ENCODE measurements at places on chromosomes 16 and 17.

DNA sequence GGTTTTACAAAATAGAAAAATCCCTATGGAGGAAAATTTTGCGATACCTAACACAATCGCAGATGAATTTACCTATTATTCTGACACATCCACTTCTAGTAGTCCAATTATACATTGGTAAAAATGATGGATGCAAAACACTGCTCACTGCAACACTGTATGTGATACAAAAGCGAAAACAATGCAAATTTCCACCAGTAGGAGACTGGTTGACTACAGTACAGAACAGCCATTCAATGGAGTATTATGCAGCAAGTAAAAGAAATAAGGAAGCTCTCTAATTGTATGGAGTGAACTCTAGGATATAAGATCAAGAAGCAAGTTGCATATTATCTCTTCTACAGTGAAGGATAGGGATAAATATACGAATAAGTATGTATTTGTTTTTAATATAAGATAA is 48.5 kb downstream of the SETD6 start:
- DNase-seq: no peak

DNA sequence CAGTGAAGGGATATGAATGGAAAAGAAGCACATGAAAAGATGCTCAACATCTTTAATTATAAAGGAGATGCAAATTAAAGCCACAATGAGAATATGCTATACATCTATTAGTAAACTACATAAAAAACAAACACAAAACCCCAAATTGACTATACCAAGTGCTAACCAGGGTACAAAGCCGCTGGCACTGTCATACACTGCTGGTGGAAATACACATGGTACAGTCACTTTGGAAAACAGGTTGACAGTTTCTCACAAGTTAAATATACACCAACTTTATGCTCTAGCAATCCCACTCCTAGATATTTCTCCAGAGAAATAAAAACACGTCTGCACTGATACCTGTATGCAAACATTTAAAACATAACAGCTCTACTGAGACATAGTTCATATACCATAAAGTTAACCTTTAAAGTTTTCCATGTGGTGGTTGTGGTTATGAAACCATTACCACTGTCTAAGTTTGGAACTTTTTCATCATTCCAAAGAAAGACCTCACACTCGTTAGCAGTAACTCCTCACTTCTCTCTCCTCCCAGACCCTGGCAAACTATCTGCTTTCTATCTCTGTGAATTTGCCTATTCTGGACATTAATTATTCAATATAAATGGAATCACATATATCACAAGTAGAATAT is 42.7 kb downstream of the ADGRG5 start:
- no peak for DNase-seq

DNA sequence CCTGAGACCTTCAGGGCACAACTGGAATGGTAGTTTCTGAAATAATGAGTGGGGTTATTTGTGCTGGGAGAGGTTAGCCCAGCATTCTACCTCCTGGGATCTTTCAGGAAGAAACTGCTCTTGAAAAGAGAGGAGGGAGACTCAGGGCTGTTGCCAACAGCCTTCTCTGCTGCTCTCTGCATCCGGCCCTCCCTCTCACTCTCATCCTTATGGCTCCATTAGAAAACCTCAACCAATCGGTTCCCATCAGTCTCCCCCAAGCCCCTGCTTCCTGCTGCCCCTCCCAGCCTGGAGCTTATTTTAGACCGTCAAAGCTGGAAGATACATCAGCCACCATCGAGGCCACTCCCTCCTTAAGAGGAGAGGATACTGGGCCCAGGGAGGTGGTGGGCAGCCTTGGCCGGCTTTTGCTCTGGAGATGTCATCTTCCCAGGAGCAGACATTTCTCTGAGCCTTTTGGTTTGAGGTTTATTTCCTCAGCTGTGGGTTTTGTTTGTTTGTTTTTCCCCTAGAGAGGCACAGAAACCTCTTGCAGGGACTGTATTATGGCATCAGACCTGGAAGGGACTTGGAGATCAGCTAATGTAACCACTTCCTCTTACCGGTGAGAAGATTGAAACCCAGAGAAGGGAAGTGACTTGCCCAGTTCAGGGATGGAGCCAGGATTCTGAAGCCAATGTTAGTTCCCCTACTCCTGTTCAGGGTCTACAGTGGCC is 2.7 kb downstream of the MPRIP start:
- DNase-seq: no peak

DNA sequence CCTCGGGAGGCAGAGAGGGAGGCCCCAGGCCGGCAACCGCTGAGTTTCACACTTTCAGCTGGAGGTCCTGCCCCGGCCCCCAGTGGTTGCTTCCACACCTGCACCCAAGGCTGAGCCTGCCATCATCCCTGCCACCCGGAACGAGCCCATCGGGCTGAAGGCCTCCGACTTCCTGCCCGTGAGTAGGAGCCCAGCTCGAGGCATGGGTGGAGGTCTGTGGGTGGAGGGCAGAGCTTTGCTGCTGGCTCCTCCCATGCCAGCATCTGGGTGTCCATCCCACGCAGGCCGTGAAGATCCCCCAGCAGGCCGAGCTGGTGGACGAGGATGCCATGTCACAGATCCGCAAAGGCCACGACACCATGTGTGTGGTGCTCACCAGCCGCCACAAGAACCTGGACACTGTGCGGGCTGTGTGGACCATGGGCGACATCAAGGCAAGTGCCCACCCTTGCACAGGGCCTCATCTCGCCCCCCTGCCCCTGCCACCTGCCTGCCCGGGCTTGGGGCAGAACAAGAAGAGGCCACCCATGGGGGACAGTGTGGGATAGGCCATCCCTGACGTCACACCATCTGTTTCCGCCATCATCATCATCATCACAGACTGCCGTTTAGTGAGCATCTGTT is 19.6 kb downstream of the KATNB1 start:
- no peak for DNase-seq

DNA sequence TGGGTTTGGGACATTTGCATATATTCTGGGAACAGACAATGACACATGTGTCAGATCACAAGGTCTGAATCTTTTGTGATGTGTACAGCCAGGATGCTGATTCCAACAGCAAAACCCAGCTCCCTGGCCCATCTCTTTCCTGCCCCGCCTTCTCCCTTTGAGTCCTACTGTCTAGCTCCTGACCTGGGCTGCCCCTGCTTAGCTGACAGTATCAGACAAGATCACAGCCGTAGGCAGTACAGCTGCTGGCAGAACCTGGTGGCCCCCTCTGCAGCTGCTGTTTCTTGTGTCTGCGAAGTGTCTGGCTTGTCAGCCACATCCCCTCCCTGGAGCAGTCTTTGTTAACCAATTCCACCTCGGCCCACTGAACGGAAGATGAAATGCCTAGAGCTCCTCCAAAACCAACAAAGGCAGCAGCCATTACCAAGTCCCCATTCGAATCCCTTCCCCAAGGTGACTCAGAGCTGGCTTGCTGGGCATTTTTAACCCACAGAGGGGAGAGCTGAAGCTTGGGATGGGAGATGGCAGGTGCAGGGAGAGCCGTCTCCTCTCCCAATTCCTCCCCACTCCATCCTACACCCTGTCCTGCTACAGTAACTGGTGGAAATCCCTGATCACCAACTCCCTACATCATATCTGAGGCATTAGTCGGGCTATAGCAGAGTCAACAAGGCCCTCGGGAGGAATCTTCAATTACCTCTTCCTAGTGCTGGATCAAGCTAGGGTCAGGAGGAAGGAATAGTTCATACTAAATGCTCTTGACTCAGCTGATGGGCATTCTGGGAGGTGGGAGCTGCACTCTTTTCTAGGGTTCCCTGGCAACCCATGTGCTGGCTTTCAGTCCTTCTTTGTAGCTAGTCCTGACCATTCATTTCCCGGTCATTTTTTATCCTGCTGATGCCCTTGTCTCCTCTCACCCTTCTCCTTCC is 5.8 kb downstream of the PIPOX start:
- no peak for DNase-seq

- peak; percentile 51 for DNase-seq
Measured at GRCh38 chr16:49615576-49615975, 240.3 kb downstream of the ZNF423 start.

DNA sequence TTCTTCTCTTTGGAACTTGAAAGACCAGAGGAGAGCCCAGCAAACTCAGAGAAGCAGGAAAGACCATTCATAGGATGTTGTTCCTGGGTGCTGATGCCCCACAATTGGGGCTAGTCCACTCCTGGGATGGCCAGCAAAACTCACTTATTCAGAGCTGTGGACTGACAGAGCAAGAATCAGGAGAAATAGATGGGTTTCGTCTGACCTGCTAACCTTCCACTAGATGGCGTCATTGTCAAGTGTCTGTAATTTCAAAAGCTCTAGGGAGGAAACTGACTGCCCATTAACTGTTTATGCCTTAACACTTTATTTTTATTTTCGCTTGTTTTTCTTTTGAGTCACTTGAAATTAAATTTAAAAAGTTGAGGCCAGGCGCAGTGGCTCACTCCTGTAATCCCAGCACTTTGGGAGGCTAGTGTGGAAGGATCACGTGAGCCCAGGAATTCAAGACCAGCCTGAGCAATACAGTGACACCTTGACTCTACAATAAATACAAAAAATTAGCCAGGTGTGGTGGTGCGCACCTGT is 28.7 kb upstream of the MILR1 start:
- DNase-seq: peak; percentile 66

DNA sequence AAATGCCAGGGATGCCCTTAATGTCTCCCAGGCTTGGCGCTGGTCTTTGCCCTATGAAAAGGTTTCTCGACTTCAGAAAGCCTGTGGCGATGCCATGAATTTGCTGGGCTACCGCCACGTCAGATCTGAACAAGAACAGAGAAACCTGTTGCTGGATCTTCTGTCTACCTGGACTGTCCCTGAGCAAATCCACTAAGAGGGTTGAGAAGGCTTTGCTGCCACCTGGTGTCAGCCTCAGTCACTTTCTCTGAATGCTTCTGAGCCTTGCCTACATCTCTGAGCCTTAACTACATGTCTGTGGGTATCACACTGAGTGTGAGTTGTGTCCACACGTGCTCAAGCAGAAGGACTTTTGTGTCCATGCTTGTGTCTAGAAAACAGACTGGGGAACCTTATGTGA is 11.4 kb downstream of the CHST4 start:
- DNase-seq: no peak

GRCh38 chr17:40452216-40452787 is 9.1 kb downstream of the IGFBP4 start:
- DNase-seq: no peak

DNA sequence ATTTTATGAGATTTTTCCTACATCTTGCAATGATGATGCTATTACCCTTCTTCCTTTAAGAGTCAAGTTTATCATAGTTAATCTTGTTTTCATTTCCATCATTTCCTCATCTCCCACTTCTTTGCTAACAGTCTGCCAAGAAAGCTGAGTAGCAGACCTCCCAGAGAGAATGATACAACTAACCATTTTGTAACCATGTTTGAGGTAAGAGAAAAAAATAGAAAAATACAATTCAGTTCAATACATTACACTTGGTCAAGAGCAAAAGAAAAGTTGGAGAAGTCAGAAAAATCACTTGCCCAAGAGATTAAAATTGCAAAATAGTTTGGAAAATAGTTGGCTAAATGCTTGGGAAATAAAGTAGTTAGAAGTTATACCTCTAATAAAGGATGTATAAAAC is 154.4 kb downstream of the ABCA8 start:
- no peak for DNase-seq

DNA sequence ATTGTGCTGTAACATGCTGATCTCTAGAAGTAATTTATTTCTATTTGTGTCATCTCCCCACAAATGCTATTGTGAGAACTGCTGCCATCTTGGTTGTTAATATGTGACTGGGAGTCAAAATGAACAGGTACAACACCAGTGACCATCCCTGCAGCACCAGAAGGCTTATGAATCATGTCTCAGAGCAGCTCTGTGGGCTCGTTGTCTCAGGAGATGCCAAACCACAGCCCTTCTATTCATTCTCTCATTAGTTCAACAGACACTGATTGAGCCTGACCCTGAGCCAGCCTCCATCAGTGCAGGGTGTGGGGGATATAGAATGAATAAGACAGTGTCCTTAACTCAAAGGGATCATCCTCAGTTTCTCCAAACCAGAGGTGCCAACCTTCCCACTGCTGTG is 92.5 kb downstream of the UTP18 start:
- DNase-seq: no peak

DNA sequence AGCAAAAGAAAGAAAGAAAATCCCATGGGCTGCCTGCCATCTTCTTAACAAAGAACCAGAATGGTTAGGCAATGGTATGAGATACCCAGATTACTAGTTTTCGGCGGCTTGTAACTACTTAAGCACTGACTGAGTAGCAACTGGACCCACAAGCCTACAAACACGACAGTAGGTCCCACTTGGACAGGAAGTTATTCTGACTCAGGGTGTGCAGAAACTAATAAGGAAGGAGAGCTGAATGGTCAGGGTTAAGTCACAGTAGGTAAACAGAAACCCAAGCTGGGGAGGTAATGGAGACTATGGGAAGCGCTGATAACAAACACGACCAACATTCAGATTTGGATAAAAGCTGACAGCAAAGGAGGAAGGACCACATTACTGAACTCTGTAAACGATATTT is 10.4 kb upstream of the HLF start:
- DNase-seq: no peak

DNA sequence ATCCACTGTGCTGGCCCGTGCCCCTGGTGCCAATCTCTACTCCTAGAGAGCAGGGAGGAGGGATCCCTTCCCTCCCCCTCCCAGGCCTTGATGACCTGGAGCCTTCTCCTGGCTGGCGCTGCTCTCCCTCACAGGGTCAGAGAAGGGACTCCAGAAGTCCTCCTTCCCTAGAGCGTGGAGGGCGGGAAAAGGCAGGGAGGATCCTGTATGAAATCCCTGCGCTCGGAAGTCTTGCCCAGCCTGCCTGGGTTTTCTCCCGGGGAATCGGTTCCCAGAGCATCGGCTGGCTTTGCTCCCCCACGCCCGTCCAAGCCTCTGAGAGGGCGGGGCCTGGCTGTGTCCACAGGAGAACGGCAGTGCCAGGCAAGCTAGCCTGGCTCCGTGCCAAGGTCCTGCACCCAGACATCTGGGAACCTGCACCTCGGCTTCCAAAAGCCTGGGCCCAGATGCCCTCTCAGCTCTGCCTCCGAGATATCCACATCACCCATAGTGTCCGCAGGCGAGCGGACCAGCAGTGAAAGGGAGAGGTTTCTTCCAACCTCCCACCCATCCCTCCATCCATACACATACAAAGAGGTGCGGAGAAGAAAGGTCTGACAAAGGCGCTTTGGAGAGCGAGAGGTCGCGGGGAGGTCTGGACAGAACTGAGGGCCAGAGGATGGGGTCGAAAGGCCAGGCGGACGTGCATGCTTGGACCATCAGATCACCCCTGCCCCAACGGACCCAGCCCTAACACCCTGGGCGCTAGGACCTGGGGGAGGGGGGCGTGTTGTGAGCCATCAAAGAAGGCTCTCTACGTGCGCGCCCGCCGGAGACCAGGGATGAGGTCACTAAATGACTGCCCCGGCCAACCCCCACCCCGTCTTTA is 1.1 kb downstream of the MPP2 start:
- no peak for DNase-seq

Measured in natural killer cell treated with Interleukin-12 subunit alpha and Interleukin-12 subunit beta and Interleukin-15 and Interleukin-18, amount 100 ng/mL, for 72 hours (primary cell).